ENCODE measurements at places on chromosomes 5 and 9.

DNA sequence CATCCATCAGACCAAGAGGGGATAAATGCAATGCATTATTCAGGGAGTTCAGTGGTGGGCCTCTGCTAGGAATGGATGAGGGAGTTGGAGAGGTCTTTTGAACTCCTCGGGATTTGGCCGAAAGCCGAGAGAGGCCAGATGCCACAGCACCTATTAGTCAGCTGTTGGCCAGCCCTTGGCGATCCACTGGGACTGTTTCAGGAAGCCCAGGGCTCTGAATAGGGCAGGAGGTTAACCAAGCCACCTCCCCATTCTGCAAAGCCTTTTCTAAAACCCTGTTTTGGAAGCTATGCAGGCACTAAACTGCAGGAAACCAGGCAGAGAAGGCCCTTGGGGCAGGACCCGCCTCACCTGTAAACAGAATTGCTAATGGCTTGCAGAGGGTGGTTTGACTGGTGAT is 37.8 kb downstream of the ASTN2 start:
- DNase-seq: no peak

GRCh38 chr5:168066536-168067208 is 224.8 kb upstream of the WWC1 start:
- DNase-seq: no peak

DNA sequence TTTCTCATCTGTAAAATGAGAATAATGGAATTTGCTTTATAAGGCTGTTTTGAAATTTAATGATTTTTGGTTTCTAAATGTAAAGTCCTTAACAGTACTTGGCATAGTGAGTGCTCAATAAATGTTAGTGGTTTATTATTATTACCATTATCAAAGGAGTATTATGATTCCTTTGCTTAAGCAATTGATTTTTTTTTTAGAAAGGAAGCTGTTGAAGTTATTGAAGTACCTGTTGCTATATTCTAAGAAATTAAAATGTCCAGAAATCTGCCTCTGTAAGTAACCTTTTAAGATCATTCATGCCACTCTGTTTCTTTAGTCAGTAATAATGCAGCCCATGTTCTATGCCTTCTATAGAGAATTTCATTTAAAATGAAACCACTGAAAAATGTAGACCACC is 15.0 kb downstream of the SMAD5 start:
- DNase-seq: no peak

GRCh38 chr5:92309336-92309991 is 926.3 kb upstream of the ARRDC3 start:
- peak; percentile 0 for DNase-seq

GRCh38 chr5:66570201-66570600 is 26.0 kb upstream of the MAST4 start:
- no peak for DNase-seq

- no peak for DNase-seq
Measured at GRCh38 chr5:17186256-17186655, 31.2 kb upstream of the BASP1 start.

GRCh38 chr5:150329038-150329437 is 26.3 kb upstream of the ARSI start:
- no peak for DNase-seq

- no peak for DNase-seq
Measured at GRCh38 chr9:18499980-18500379, 26.0 kb downstream of the ADAMTSL1 start.

- DNase-seq: no peak
Measured at GRCh38 chr9:10562581-10563343, 50.0 kb downstream of the PTPRD start.

- peak; percentile 50 for DNase-seq
Measured at GRCh38 chr5:80754900-80755299, 100.1 kb upstream of the DHFR start.

DNA sequence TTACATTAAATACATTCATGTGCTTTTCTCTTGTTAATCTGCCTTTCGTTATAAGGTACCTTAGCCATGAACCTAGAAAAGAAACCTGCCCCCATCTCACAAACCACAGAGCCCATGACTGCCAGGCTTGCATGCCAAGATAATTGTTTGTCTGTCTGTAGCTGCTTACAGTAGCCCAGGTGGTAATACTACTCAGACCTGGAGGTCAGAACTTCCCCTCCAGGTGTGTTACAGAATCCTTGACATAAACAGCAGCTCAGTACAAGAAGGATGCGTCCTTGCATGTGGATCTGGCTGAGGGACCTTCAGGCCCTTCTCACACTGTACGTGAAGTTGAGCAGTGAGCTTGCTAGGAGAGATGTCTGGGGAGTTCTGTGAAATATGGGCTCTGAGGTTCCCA is 291.4 kb downstream of the CSNK1G3 start:
- no peak for DNase-seq

DNA sequence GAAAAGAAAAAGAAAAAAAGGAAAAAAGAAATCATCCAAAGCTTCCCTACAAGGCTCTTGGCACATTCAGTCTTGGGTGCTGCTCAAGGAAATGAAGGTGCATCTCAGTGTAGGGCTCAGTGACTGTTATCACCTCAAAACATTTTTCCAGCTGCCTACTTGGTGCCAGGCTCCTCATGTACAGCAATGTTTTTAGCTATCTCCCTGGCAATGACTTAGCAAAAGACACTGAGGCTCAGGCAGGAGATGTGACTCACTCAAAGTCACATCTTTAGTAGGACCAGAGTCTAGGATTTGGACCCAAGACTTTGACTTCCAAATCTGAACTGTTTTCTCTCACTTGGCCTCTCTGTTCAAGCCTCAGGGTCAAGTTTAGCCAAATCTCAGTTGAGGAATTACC is 264.2 kb downstream of the CRB2 start:
- no peak for DNase-seq

DNA sequence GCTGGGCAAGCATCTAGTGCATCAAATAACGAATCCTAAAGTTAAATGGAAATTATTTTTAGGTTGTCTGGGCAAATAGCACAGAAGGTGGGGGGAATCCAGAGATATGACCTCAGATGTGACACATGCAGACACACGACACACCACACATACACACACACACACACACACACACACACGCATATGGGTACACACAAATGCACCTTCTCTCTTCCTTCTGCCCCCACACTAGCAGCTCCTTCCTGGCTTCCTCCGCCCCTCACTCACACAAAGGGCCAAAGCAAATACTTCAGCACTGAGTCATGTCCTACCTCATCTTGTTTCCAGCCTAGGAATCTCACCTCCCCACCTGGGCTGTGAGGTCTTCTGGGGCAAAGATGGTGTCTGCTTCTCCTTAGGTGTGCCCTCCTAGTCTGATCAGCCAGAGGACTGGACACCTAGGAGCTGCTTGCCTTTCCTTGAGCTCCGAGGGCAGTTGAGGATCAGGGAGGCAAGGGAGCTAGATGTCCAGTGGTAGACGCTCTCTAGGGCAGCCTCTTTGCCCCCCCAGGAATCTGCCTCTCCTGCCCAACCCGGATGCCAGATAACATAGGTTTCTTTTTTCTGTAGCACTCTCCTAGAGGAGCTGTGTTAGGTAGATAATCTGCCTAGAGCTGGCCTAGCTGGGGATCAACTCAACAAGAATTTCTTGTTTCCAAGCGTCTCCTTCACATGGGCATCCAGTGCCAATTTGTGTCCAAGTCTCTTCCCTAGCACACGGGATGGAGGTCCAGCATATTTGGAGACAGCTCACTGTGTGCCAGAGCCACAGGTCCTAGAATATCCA is 14.3 kb upstream of the JADE2 start:
- DNase-seq: no peak

DNA sequence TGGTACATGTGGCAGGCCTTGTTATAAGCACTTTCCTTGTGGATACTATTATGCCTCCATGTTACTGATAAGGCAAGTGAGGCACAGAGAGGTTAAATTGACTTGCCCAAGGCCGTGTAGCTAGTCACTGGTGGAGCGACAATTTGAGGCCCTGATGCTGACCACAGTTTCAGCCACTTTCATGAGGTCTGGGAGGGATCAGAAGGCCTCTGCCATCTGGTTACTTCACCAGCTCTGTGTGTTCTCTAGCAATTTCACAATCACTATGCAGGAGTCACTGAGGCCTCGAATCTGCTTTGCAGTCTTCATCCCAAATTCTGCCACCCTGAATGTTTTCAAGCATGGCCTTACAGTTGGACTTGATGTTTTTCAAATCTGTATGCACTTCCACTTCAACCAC is 9.1 kb downstream of the LRRC70 start:
- DNase-seq: no peak

DNA sequence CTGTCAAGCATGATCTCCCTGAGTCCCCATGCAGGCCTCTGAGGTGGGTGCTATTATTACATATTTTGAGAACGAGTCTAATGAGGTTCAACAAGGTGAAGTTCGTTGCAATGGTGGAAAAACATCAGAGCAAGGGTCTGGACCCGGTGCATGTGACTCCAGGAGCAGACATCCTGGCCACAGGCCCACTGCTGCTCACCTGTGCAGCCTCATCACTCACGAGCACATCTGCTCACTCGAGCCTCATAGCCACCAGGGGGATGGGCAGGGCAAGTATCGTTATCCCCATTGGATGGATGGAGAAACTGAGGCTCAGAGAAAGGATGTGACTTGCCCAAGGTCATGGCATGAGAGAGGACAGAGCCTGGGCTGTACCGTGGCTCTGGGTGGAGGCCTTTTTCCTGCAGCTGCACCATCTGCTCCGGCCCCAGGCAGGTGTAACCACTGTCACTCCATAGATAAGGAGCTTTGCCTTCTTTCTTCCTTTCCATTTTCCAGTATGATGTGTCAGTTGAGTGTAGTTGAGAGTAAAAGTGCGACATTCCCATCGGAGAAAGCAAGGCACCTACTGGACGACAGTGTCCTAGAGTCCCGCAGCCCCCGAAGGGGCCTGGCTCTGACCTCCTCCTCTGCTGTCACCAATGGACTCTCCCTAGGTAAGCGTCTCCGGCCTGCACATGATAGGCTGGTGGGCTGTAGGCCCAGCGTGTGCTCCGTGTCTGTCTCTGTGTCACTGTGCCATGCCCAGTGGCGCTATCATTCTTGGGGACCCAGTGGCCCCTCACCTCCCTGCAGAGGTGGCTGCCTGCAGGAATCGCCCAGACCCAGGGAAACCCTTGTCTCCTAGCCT is 68.4 kb upstream of the GARNL3 start:
- no peak for DNase-seq

DNA sequence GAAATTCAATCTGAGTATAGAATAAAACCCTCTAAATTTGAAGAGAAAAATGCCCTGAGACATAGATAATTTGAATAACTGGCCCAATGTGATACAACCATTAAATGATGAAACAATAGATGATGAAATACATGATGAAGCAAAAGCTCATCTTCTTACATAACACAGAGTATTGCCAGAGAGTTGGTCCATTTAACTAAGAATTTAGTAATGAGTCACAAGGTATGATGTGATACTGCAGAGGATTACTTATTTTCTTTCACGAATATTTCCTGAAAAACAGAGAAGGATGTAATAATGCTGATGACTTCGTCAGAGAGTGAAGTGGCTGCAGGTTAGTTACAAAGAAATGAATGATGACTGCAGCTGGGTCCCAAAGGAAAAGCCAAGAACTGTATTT is 379.3 kb downstream of the CDH12 start:
- DNase-seq: no peak

GRCh38 chr9:123678878-123679329 is 251.0 kb downstream of the DENND1A start:
- DNase-seq: no peak

- DNase-seq: no peak
Measured at GRCh38 chr9:111983484-111983908, 86.9 kb downstream of the UGCG start.

- peak; percentile 57 for DNase-seq
Measured at GRCh38 chr5:73902327-73903051, 276.5 kb downstream of the ARHGEF28 start.

DNA sequence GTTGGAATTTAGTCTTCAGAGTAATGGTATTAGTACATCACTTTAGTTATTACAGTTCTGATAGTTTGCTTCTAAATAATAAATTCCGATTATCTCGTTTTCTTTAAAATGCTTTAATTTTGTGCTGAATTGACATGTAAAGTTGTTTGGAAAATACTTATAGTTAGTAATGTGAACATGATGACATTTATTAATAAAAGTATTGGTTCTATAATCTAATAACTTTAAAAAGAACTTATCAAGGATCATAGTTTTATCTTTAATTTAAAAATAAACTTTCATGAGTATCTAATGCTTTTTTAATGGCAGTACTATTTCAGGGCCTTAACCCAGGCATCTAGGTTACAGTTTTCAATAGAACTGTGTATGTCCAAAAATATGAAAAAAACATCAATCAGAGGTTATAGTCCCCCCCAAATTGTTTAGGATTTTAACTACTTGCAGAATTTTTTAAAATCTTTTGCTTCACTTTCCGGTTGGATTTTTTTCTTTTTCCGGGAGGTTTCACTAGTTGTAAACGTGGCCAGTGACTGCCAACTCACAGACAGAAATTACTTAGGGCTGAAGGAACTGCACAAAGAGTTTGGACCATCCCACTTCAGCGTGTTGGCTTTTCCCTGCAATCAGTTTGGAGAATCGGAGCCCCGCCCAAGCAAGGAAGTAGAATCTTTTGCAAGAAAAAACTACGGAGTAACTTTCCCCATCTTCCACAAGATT is 680 bp downstream of the GPX8 start:
- DNase-seq: no peak

DNA sequence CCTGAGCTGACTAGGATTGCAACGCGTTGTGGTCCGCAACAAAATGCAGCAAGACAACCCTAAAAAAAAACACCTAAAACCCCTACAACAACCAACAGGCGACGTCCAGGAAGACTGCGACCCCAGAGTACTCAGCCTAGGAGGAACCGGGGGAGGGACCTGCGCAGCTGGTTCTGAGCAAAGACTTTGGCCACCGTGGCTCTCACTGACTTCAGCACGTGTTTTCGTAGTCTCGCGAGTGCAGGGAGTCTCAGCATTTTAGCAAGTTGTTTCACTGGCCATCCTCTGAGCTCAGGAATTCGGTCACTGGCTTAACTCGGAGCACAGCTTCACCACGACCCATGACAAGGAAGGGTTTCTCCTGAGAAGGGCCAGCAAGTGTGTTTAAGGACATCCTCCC is 8.6 kb upstream of the ZDHHC11 start:
- DNase-seq: no peak

DNA sequence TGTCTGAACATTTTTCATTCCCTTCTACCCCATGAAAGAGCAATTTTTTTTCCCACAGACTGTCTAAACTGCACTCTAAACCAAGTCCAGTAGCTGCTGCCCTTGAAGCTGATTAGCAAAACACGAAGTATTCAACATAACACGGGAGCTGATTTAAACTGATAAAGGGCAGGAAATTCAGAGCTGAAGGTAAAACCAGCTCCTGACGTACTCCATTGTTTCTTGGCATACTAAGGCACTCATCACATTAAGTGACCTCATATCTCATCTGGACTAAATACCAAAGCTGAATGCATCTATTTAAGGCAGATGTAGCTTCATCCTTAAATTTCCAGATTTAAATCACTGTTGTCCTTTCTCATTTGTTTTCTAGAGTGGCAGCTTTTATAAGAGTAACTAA is 12.0 kb downstream of the GDF9 start:
- DNase-seq: no peak

DNA sequence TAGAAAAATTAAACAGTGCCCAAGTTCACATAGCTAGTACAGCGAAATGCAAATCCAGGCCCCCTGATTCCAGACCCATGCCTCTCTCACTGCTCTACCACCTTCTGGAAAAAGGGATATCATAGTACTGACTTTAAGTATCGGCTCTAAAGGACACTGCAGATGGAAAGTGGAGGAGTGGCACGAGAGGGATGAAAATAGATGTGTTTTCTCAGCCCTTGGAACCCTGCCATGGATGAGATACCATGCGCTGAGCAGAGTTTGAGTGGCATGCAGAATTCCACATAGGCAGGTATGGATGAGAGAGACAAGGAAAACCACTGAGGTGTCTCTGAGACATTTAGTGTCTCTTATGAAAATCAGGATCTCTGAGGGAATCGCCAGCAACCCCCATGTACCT is 18.8 kb downstream of the CKMT2 start:
- DNase-seq: no peak

All from activated CD4-positive, alpha-beta T cell treated with anti-CD3 and anti-CD28 coated beads, Interleukin-2, Interleukin-4, amounts not matched to agents 100 ng/mL and 50 ng/mL, durations not matched to agents 16 hours and 8 hours (primary cell).